Astrocyte (in vitro differentiated cells and primary cell): ENCODE measurements at places on chromosomes 7 and 10. TPM values are rescaled to one million over a fixed set of nuclear protein-coding genes. Genes with fewer than 3 reads are reported as not detected.

DNA sequence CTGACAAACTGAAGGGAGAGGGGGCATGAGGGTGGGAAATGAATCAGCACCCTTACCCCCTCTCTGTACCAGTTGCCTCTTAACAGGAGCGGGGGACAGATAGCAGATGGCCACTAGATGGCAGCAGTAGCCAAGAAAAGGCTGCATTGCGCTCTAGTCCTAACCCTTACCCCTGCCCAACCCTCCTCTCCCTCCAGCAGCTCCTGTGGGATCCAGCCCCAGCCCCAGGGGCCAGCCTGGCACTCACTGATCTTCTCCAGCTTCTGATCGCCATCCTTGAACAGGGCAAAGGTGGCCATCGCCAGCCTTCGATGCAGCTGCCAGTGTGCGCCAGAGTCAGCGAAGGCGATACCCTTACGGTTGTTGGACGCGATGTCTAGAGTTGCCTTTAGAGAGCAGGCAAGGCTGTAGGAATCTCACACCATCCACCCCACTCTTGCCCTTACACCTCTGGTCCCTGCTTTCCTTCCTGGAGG lies 2.2 kb downstream of the CYP17A1 start:
- DNase-seq: peak; percentile 34
- no peak overlapping the region for H3K4me3 ChIP-seq
- H3K27me3 ChIP-seq: peaks cover 13% of the 10 kb centered on the region
- H3K27ac ChIP-seq: no peak overlapping the region

DNA sequence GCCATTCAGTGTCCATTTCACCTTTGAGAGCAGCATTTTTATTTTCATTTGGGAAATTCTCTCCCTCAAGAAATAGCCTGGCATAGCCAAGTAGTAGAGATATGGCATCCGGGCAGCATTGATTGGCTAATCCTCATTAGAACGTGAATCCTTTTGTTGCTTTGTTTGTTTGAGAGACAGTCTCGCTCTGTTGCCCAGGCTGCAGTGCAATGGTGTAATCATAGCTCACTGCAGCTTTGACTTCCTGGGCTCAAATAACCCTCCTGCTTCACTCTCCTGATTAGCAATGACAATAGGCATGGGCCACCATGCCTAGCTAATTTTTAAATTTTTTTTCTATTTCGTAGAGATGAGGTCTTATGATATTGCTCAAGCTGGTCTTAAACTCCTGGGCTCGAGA lies 1174.9 kb upstream of the AUTS2 start:
- no peak overlapping the region for H3K4me3 ChIP-seq
- H3K4me1 ChIP-seq: no peaks in the 10 kb centered on the region
- no peak for DNase-seq
- H3K27ac ChIP-seq: no peak overlapping the region
- no peaks in the 10 kb centered on the region for H3K27me3 ChIP-seq

RNF32 gene
- 1.6 and 2.7 TPM in 2 replicates for total RNA-seq

DNA sequence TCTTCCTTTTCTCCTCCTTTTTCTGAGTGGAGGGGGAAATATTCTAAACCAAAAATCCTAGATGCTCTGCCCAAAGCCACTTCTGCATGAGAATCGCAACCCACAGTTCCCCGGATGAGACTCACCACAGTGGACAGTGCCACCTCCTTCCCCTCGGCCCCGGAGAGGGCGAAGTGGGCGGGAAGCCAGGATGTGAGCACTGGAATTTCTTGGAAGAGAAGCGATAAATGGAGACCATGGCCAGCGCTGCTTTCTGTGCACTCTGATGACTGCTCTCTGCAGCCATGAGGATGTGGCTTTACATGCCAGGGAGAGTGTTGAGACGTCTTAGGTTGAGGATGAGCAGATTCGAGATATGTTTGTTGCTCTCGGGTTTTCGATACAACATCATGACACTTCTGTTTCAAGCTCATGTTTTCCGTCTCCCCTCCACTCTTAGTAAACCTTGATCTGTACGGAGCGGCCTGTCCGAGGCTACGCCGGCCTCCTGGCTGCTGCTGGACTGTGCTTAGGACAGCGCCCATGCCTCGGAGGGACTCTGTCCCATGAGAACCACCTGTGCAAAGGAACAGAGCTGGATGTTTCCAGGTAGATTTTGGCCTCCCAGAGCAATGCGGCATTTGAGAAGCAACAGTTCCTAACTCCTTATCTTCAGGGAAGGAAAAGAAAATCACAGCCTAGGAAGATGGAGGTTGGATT lies 414.6 kb upstream of the FOXK1 start:
- H3K4me1 ChIP-seq: no peaks in the 10 kb centered on the region
- no peaks in the 10 kb centered on the region for H3K27me3 ChIP-seq
- no peak overlapping the region for H3K4me3 ChIP-seq
- no peak overlapping the region for H3K27ac ChIP-seq
- DNase-seq: no peak

GPER1 gene
- 13.7 and 17.4 TPM in 2 replicates for total RNA-seq

DNA sequence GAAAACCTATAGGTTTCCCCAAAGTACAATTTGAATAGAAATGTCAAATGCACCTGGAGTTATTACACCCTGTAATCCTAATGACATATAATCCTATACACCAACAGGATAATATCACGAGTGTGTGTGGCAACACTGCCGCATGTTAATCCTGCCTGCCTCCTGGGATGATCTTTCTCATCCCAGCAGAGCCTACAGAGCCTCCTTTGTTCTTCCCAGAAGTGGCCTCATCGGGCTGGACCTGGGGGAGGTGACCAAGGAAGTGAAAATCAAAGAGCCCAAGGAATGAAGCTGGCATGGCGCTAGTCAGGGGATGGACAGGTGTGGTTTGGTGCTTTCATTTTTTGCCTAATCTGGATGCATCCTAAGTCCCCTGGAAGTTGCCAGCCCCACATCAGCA lies 29.5 kb upstream of the LEP start:
- H3K27me3 ChIP-seq: peaks cover 28% of the 10 kb centered on the region
- peaks cover 6% of the 10 kb centered on the region for H3K4me1 ChIP-seq
- H3K4me3 ChIP-seq: no peak overlapping the region
- no peak overlapping the region for H3K27ac ChIP-seq
- no peak for DNase-seq

ASB10 gene
- not detected in 2 replicates for total RNA-seq
